Stimulated activated CD8-positive, alpha-beta memory T cell treated with anti-CD3 and anti-CD28 coated beads, Interleukin-4, amount 100 ng/mL, for 1 hour (primary cell): ENCODE measurements at places on chromosomes 12 and 14.

GRCh38 chr14:20417250-20418186, 4.2 kb upstream of the TEP1 start:
- DNase-seq, result no peak

GRCh38 chr12:89821896-89822295, 113.3 kb upstream of the ATP2B1 start:
- no peak for DNase-seq

DNA sequence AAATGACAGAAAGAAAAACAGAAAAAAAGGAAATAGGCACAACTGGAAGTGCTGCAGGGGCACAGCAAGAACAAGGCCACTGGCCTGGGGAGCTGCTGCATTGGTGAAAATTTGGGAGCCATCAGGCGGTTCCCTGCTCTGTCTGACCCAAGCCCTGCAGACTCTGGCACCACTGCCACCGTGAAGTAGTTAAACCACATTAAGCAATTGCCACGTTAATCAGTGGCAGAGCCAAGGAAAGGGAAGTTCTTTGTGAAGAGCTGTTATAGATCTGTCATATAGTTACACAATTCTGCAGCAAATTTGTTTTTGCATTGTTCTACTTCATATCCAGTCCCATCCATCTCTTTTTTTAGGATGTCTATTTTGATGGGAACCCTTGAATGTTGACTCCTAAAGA, 915.3 kb downstream of the FSCB start:
- DNase-seq, result no peak

GRCh38 chr12:128992550-128992949, 139.3 kb downstream of the GLT1D1 start:
- DNase-seq, result no peak

DNA sequence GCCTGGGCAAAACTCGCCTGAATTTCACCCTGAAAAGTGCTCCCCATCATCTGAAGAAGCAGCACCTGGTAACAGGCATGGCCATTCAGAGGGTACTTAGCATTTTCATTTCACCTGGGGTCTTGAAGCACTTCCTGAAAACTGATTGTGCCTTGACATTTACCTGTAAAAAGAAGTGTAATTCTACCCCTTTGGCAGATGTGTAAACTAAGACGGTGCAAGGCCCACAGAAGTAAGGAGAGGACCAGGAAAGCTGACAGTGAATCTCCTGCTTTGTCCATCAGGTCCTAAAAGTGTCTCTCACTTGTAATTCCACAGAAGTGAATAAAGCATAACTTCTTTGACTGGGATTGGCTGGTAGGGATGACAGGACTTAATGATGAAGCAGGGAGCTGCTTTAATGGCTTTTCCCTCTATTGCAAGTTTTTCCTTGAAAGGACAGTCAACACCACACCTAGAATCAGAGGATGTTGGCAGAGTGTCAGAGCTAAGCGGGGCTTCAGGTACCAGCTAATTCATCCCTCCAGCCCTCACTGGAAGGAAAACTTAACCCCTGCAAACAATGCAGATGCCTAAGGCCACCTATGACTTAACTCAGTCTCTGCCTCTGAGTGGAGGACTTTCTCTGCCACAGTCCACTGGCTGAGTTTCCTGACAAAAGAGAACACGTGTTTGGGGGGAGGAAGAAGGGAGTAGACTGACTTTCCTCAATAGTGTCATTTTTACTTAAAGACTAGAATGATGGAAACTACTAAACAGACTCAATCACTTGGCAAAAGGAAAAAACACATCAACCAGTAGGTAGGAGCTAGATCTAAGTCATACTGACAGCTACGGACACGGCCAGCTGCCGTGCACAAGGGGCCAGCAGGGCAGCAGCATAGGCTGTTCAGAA, 74.7 kb downstream of the NUAK1 start:
- no peak for DNase-seq

DNA sequence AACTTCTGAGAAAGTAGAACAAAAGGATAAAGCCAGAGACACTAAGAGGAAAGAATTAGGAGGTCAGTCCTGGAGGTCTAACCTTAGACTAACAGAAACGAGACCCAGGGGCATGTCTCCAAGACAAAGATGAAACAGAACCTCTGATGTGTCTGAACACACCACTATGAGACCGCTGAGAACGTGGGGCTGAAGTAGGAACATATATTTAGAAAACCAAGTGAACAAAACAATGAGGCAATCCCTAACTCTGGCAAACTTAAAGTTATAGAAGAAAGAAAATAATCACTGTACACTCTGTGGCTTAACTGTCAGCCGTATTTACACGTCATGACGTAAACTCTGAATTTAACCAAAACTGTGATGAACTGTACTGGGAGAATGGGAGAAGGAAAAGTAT, 17.9 kb downstream of the KCTD10 start:
- no peak for DNase-seq

GRCh38 chr14:51539571-51540037, 112.1 kb upstream of the FRMD6 start:
- no peak for DNase-seq

DNA sequence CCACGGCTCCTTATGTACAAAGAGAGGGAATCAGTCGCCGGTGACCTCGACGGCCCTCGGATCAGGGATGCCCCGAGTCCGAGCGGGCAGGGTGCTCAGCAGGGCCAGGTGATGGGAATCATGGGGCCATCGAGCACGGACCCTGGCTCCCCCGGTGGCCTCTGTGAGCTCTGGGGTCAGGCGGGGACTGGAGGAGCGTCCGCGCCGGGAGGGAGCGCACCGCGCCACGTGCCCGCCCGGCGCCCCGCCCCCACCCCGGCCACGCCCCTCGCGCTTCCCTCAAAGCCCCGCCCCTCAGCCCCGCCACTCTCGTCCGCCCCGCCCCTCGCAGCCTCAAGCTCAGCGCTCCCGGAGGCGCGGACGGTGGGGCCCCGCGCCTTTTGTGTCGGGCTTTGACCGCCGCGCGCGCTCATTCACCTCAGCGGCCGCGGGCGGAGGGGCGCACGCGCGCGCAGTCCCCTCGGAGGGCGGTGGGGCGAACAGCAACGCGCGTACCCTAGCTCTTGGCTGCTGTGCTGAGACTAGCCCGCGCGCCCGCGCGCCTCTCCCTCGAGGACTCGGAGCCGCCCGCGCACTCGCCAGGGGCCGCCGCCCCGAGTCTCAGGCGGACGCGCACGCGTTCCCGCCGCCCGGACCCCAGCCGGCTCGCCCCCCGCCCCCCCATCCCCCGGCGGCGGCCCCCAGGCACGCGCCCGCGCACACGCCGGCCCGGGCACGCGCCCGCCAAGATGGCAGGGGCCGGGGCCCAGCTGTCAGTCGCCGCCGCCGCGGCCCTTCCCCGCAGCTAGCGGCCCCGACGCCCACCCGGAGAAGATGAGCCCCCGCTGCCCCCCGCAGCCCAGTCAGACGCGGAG, 93.9 kb upstream of the EVL start:
- peak; percentile 56 for DNase-seq

DNA sequence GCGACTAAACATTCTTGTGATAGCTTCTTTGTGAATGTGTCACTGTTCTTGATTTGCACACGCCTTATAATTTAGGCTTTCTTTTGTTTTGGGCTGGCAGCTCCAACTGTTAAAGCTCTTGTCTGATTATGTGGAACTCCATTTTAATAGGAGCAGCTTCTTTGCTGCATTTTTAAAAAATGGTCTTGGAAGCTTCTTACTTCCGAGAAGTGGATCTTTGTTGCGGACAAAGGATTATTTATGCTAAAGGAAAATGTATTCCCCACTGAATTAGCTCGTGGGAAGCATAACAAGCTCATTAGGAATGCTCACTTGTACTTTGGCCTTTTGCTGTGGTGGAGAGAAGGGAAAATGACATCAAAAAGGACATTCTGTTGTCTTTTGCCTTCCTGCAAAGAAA, 20.0 kb downstream of the GAS2L3 start:
- no peak for DNase-seq

- no peak for DNase-seq
Measured at GRCh38 chr12:62730649-62731048, 204.3 kb downstream of the PPM1H start.

GRCh38 chr12:51067229-51067628, 16.2 kb downstream of the CSRNP2 start:
- no peak for DNase-seq

- no peak for DNase-seq
Measured at GRCh38 chr12:51669271-51669670, 78.2 kb downstream of the SCN8A start.
